ENCODE measurements at places on chromosomes 4 and X.

- no peak for DNase-seq
These were observed 61.6 kb upstream of the KIT start for GRCh38 chr4:54596201-54596600.

GRCh38 chrX:134604701-134605311 lies 53.5 kb downstream of the PLAC1 start:
- DNase-seq = peak; percentile 42

- no peak for DNase-seq
These were observed 25.4 kb upstream of the RASL11B start for GRCh38 chr4:52836678-52837077.

DNA sequence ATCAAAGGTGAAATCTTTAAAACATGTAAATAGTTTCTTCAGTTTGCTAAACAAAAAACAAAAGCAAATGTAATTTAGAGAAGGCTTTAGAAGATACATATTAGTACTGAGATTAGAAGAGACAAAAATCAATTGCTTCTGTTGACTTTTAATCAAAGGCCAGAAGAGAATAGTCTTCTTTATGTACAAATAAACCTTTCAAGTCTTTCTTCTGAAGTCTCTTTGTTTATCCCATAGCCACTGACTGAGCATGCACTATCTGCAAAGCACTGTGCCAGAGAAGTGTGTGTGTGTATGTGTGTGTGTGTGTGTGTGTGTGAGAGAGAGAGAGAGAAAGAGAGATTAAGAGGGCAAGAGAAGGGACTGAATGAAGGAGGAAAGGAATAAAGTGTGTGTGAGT lies 198.4 kb downstream of the GLUD2 start:
- no peak for DNase-seq

DNA sequence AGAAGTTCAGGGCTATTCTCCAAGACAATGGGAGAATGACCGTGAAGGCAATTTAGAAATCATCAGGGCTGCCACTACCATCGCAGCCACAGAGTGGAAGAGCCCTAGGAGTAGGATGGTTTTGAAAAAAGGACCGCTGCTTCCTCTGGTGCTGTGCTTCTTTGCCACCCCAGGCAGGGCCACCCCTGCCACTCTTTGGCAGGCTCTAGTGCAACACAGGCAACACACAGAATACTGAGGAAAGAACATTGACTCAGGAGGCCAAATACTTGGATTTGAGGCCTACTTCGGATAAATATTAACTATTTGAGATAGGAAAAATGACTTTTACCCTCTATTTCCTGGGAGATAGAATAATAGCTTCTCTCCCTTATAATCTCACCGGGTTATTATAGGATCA lies 228.9 kb upstream of the BOD1L1 start:
- no peak for DNase-seq

DNA sequence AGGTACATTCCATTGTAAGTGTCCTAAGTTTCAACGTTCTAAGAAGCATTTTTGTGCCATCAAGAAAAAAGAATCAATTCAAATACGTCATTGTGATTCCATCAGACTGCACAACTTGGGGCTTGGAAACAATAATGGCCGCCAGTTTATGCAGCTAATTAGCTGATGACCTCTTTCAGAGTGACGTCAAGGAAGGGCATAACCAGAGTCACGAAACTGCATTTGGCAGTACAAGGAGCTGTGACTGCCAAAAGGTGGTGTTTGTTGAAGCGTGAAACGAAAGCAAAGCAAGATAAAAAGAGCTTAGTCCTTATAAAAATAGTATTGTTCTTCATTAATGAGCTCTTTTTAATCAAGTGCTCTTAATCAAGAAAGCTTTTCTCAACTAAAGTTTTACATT lies 81.1 kb upstream of the SH3RF1 start:
- DNase-seq = no peak

- no peak for DNase-seq
These were observed 29.7 kb downstream of the PARM1 start for GRCh38 chr4:74962584-74962983.

GRCh38 chr4:141497627-141498026 lies 138.8 kb upstream of the IL15 start:
- no peak for DNase-seq

DNA sequence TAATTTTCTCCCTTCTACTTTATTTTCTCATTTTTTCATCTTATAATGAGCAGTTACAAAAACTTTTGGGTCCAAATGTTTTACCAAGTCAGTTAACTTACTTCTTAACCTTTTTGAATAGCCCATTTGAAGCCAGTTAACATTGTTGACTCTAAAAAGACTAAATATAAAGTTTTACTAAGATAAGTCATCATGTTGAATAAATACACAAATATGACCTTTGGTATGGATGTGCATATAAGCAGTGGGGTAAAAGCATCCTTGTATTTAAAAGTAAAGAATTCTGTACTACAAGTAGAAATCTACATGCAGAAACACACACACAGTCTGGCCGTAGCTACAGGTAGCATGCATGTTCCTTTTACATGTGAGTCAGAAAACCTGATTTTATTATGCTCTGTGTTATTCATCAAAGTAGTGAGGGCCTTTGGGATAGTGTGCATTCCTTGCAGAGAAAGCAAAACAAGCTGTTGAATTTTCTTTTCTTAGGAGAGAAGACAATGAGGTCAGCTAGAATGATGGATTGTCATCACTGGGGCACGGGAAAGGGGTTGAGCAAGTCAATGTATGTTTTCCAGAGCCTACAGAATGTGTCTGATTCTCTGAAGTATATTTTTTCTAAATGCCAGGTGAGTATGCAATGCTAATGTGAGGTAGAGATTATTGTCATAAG lies 533.2 kb upstream of the AGA start:
- DNase-seq = no peak

- DNase-seq = no peak
These were observed 339.3 kb downstream of the NKX6-1 start for GRCh38 chr4:84159762-84160161.

DNA sequence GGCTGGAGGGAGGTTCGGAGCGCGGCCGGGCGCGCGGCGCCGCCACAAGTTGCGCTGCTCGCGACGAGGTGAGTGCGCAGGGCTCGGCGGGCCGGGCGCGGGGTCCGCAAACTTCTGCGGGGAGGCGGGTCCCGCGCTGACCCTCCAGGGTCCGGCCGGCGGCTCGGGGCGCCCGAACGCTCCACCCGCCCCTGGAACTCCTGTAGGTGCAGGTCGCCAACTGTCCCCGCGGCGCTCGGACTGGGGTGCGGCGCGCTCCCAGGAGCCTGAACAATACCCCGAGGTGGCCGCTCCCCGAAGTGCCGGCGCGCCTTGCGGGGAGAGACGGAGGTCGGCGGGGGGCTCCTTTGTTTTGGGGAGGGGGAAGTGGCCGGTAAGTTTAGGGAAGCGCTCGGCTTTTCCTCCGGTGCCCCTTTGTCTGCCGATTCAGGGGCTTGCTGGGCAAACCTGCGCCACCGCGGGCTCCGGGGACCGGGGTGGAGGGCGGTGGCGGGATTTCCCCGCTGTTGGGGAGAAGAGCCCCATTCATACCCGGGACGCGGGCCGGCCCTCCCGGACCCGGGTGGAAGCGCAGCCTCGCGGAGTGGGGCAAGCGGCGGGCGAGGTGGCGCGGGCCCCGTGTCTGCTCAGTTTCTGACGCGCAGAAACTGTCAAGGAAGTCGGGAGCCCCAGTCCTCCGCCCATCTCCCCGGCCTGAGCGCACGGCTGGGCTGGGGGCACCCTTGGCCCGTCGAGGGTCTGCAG lies 694 bp downstream of the TBL1X start:
- peak; percentile 5 for DNase-seq

GRCh38 chr4:25441519-25442117 lies 64.6 kb downstream of the ANAPC4 start:
- peak; percentile 60 for DNase-seq

- no peak for DNase-seq
These were observed 31.1 kb downstream of the RAP2C start for GRCh38 chrX:132188175-132188574.

DNA sequence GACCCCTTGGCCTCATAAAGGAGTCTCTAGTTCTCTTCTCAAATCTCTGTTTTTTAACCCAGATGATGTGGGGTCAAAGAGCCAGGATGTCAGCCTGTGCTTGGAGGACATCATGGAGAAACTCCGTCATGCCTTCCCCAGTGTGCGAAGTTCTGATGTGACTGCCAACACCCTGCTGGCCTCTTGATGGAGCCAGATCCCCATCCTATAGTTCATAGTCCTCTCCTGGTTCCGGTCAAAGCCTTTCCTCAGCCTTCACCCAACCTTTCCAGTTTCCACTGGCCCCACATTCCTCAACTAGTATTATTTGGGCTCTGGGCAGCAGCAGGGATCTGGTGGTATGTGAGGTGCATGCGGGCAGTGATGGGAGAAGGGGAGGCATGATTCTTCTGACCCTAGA lies 30.7 kb downstream of the TAF7L start:
- DNase-seq = peak; percentile 7

DNA sequence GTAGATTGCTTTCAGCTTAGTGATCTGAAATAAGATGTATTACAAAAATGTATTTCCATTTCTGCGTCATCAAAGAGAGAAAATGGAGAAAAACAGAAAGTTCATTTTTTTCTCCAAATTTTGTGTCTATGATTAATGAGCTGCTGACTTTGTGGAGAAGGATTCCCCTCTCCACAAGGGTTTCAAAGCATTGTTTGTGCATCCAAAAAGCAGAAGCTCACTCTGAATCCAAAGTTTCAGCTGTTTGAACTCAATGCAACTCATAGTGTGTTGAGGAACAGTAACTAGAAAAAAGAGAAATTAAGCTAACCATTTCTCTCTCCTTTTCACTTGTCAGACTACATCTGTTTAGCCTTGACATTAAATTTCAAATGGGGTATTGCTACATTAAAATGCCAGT lies 62.9 kb upstream of the SLC7A11 start:
- no peak for DNase-seq

DNA sequence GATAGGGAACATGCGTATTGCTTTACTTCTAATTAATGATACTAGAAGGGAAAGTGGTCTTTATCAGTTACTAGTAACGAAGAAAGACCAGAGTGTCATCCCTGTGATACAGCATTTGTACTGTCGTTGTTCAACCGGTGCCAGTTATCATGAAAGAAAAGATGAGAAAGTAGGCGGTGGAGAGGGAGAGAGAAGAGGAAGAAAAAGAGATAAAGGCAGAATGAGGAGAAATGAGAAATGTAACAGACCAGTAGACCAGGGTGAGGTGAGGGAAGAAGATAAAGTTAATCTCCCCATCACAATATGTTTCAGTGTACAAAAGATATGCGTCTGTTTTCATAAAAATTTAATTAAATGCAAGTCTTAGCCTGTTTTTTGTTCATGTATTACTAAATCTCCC lies 135.2 kb upstream of the HPGD start:
- DNase-seq = no peak

- DNase-seq = no peak
These were observed 54.8 kb downstream of the PAGE2 start for GRCh38 chrX:55143621-55144020.

DNA sequence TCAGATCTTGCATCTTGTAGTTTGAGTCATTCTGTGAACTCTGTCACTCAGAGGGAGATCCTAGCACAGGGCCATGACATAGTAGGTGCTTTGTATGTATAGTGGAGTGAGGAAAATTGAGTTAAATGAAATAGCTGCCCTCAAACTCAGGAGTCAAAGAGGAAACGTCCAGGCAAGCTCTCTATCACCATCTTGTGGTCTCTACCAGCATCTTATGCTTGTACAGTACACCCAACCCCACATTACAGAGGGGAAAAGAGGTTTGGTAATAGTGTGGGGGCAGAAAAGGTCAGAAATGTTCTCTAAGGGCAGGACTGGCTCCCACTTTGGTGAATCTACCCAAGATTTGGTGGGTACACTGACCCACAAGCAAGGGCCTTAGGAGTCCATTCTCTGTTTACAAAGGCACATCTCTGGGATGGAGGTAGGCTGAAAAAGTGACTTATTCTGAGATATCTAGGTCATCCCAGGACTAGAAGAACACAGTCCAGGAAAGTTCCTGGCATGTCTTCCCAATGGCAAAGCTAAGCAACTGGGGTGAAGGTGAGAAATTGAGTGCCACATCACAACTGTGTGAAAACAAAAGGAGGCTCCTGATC lies 131.8 kb downstream of the OR13H1 start:
- peak; percentile 19 for DNase-seq

- no peak for DNase-seq
These were observed 1337.5 kb downstream of the FSTL5 start for GRCh38 chr4:160826339-160826679.

- no peak for DNase-seq
These were observed 72.4 kb downstream of the FRAS1 start for GRCh38 chr4:78129383-78130108.

DNA sequence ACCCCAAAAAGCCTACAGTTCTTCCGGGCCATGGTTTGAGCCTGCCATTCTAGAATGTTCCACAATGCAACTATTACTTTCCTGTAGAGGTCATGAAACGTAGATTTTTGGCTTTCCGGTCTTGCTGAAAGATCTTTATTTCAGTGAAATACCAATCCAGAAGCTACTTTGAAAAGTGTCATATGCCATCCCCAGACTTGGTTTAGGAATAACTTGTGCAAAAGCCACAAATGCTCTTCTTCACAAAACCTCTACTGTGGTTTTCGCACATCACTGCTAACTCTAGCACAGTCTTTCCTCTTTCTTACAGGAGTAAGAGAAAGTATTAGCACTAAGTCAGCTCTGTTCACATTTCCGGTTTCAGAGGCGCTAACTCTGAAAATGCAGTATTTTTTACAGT lies 12.7 kb upstream of the CD40LG start:
- no peak for DNase-seq

GRCh38 chr4:179927473-179927872 lies 2315.7 kb upstream of the TENM3 start:
- no peak for DNase-seq

DNA sequence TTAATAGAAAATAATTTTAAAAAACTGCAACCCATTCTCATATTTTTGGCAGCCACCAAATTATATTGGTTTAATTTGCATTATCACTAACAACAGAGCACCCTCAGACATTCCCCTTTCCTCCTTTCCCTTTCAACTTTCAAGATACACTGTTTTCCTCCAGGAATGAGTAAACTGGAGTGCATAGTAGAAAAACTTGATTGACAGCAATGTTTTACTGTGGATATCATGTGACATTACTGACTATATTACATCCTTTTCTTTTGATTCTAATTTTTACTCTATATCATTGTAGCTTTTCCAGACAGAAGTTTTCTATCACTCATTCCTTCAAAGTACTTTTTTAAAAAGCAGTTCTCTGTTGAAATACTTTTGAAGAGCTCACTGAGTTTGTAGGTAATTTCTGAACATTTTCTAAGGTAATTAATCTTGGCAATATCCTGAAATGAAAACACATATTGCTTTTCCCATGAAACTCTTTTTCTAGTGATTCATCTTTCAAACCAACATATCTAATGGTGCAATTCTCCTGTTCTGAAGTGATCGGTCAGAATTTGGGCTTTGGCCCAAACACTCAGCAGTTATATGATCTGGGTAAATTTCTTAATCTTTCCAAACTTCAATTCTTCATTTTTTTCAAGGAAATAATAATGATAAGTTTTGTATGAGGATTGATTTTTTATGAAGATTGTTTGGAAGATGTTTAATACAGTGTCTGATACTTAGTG lies 920.4 kb upstream of the EPHA5 start:
- DNase-seq = no peak

GRCh38 chr4:74297539-74297938 lies 10.7 kb upstream of the EPGN start:
- DNase-seq = no peak

All from Daoy (cell line).